RWPE1 (cell line): ENCODE measurements at places on chromosomes 6 and 20.

DNA sequence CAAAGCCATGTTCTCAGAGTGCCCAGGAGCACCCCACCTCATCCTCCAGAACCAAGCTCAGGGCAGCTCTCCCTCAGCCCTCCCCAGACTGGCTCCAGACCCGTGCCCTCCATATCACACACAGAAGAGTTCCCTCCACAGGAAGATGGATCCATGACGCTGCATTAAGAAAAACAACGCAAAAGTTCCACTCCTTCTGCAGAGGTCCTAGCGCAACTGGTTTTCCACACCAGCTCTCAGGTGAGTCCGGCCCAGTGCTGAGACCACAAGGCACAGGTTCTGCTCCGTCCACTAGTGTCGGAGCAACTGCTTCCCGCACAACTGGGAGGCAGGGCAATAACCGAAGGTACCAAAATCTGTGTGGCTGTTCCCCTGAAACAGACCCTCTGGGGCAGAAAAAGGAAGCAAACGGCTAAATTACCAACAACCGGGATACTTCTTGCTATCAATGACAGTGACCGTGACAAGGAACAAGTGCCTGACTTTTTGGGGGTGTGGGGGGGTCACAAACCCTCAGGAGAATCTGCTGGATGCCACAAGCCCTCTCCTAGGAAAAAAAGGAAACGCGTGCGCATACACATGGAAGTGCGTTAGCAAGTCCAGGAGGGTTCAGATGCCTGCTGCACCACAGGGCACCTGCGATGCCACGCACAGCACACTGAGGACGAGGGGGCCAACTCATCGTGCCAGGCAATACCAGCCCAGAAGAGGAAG, 49.2 kb downstream of the MYH7B start:
- DNase-seq: no peak

GRCh38 chr6:126427713-126428112, 87.8 kb downstream of the CENPW start:
- DNase-seq: no peak

DNA sequence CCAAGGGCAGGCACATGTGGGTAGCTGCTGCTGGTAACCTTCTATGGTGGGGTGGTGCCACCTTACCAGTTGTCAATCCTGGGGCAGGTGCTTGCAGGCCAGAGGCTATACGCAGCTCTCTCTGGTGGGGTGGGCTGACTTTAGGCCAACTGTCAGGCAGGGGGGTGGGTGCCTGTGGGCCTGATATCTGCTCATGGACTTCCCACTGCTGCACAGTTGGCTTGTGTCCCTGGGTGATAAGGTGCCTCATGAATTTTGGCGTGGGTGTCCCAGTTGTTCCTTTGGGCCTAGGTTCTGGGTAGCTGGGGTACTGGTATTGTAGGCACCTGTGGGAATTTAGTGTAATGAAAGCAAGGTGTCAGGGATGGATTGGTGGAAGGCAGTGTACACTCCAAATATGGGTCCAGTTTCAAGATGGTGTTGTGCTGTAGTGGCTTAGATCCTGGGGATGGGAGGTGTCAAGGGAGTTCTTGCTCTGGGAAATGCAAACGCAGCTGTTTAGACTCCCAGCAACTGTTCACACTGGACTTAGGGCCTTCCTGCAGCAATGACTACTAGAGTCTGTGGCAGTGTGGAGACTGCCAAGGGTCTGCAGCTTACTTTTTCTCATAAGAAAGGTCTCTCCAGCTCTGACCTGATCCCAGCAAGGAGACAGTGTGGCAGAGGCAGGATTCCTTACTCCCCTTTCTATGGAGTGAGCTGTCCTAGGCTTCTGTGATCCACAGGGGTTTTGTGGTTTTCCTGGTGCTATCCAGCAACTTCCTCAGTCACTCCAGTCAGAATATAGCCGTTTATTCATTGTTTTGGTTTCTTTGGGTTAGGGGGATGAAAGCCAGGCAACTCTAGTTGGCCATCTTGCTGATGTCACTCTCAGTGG, 128.2 kb downstream of the CRYBG1 start:
- DNase-seq: no peak

GRCh38 chr20:18465536-18466200, 1.2 kb downstream of the DZANK1 start:
- DNase-seq: no peak

- DNase-seq: peak; percentile 75
Measured at GRCh38 chr20:35617397-35618262, 2.0 kb downstream of the SPAG4 start.

DNA sequence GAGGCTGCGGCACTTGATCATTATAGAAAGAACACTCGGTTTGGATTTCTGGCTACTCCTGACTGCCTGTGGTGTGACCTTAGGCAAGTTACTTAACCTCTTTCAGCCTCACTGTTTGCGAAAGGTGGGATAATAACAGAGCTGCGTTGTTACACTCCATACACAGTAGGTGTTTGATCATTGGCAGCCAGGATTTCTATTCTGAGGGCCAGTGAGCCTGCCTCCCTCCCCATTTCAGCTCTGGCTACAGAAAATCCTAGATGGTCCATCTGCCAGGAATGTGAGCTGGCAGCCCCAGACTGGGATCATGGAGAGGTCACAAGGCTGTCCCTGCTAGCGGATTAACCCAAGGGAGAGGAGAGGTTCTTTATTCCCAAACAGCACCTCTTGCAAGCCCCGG, 2.7 kb downstream of the KCNB1 start:
- DNase-seq: no peak

- DNase-seq: no peak
Measured at GRCh38 chr6:38020593-38020992, 201.1 kb downstream of the ZFAND3 start.

DNA sequence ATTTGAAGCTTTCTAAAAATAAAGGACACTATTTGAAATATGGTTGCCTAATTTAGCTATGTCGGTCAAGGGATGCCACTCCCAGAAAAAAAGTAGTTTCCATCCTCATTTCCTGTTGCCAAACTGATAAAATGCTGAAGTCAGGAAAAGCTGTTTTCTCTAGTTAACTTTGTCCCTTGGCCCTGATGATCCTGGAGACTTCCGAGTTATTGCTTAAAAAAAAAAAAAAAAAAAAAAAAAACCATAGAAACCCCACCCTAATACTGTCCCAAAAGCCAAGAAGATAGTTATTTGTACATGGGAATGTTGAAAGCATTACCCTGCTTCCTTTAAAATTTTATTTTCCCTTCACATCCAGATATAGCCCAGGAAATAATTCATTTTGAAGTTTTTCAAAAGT, 236.7 kb downstream of the SOD2 start:
- DNase-seq: no peak

DNA sequence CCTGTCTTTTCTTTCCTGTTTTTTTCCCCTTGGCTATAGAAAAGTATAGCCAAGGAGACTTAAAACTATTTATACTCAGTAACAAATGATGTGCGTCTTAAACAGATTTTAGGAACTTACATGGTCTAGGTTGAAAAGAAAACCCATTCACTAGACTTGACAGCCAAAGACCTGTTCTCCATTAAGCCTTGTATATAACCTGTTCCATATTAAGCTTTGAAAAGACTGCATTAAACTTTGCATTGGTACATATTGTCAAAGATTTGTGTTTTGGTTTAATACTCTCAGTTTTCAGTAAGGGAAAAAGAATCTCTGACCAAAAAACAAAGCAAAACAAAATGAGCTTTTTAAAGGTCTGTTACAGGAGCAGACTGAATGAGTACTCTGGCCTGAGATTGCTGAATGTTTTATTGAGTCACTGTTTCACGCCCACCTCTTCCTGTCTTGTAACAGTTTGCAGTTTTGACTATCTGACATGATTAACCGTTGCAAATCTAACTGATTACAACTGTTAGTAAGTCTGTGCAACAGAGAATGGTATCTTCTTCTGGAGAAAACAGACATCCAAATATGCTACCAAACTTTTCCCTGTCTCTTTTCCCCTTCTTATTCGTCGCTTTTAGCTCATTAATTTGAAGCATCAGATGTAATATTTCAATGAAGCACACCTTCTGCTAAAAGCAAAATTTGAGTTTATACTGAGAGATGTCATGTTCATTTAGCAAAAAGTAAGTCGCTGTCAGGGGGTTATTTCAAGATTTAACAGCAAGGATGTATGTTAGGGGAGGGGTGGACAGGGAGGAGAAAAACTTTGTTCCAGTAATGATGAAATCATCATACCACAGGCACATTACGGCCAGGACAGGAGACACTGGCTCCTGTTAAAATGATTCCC, 59.1 kb upstream of the SUPT3H start:
- no peak for DNase-seq

GRCh38 chr20:54397292-54398140, 77.9 kb upstream of the DOK5 start:
- no peak for DNase-seq

GRCh38 chr6:73579851-73580246, 59.0 kb upstream of the EEF1A1 start:
- peak; percentile 29 for DNase-seq

DNA sequence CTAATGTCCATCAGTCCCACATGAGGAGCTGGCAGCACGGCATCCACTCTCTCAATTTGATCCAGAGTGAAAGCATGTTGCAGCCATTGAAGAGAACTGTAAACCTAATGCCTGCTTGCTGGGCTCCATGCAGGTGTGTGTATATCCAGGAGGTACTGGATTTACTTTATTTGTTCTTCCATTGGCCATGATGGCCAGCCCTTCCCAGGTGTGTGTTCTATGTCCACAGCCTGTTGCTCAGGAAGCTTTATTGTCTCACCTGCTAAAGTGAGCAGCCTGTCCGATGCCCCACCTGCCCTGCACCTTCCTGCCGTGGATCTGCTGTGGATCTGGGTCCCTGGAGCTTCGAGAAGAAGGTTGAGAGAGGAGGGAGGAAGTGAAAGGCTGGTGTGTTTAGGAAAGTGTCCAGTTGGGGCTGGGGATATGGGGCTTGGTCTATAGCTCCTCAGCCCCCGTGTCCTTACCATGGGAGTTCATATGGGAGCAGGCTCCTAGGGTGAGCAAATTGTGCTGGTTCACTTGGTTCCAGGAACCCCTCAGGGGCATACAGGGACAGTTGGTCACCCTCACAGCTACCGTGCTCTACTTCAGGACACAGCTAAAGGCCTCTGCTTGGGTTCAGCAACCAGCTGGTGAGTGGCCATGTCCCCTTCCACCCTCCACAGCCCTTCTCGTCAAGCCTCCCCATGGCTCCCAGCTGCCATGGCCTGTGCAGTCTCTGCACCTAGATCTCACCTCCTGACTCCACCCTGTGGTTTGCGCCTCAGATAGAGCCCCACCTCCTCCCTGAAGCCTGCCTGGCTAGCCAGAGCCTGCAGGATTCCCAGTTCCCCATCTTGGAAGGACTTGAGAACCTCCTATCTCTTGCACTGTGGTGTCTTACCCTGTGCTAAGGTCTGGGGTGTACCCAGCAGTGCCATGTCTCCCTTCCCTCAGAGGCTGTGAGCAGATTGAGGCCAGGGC, 12.7 kb downstream of the TREML2 start:
- no peak for DNase-seq

GRCh38 chr6:154945271-154945890, 49.7 kb upstream of the TIAM2 start:
- DNase-seq: no peak

GRCh38 chr6:116557893-116558292, 4.3 kb downstream of the CALHM4 start:
- peak; percentile 86 for DNase-seq

GRCh38 chr6:105320765-105321164, 82.1 kb downstream of the PREP start:
- DNase-seq: no peak

- DNase-seq: no peak
Measured at GRCh38 chr6:127343809-127344659, 625 bp upstream of the ECHDC1 start.

DNA sequence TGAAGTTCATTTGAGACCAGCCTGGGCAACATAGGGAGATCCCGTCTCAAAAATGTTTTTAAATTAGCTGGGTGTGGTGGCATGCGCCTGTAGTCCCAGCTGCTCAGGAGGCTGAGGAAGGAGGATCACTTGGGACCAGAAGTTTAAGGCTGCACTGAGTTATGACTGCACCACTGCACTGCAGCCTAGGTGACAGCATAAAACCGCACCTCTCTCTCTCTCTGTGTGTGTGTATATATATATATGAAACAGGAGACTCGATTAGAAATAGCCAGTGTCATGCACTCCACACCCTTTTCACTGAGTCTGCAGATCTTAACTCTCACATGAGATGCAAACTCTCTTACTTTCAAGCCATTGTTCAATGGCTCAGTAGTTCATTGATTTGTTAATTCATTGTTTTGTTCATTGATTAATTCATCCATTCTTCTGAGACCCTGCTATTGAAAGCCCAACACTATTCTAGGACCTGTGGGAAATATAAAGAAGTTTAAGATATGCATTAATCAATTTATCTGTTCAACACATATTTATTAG, 52.4 kb upstream of the MRPS10 start:
- no peak for DNase-seq

- DNase-seq: peak; percentile 26
Measured at GRCh38 chr6:31775184-31775583, 1.9 kb downstream of the VWA7 start.

- no peak for DNase-seq
Measured at GRCh38 chr20:32232326-32232886, 24.7 kb downstream of the POFUT1 start.

DNA sequence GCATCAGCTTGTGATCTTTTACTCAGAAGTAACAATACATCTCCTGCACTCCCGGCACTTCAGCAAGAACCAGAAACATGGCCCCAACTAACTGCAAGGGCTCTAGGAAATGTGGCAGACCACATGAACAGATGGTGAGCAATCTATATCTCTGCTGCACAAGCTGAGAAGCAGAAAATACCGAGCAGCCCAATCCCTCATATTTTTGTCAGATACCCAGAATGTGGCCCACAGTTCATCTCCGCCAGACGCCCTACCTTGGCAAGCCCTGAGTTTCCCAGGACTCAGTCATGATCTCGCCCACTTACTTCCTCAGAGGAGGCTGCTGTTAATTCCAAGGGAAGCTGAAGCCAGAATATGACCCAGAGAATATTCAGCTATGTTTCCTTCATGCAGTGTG, 63.1 kb upstream of the PHACTR1 start:
- DNase-seq: no peak

DNA sequence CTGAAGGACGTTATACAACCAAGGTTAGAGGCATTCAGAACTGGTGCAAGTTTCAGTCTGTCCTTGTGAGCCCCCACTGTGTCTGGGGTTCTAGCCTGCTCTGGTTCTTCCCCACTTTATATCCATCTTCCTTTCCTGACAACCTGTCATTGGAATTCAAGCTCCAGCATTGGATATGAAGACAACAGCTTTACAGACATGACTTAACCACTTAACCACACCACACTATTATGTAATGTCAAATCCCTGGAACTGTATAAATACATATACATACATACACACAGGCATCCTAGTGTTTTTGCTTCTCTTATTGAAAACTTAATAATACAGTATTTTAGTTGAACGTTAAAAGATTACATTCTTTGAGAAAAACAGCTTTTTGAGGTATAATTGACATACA, 217.9 kb upstream of the SGK1 start:
- DNase-seq: no peak
